ENCODE measurements at places on chromosomes 1 and 21. TPM values are rescaled to one million over a fixed set of nuclear protein-coding genes. Genes with fewer than 3 reads are reported as not detected.

- no peak for DNase-seq
These were observed 111.4 kb downstream of the ST3GAL3 start for GRCh38 chr1:43818691-43819090.

GRCh38 chr1:248817065-248817464 lies 8.7 kb downstream of the SH3BP5L start:
- no peak for DNase-seq

DNA sequence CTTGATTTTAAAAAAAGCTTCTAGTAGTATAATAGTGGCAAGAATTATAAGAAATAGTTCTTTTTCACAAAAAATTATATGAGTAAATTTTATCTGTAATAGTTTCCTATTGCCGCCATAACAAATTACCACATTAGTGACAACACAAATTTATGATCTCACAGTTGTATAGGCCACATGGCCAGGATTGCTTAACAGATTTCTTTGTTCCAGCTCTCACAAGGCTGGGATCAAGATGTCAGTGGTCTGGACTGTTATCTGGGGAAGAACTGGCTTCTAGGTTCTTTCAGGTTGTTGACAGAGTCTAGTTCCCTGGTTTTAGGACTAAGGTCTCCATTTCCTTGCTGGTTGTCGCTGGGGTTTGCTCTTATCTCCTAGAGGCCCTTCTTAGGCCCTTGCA lies 236.4 kb downstream of the USP25 start:
- no peak for DNase-seq

GRCh38 chr1:59482986-59483385 lies 186.1 kb downstream of the FGGY start:
- no peak for DNase-seq

Gene TINAGL1
- 187 TPM for total RNA-seq

DNA sequence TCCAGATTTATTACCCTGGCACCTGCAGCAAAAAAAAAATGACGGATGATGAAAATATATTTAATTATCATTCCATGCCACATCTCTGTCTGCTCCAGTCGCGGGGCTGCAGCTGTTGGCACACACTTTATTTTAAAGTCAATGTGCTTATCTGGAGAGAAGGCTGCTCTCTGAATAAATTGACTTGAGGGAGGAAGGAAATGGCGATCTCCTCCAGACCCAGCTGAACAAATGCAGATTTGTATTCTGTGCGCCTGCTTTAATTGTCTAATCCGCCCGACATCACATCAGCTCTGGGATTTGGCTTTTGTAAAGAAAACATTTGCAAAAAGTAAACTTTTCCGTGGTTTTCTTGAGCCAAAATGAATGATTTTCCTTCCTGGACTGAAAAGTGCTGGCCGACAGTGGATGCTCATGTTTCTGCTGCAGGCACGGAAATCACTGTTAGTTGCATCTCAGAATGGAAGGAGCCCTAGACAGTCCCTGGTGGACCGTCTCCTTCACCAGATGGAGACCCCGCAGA lies 150.2 kb downstream of the CAMTA1 start:
- no peak for DNase-seq

- DNase-seq: no peak
These were observed 785.8 kb upstream of the ADGRL4 start for GRCh38 chr1:79792219-79792930.

DNA sequence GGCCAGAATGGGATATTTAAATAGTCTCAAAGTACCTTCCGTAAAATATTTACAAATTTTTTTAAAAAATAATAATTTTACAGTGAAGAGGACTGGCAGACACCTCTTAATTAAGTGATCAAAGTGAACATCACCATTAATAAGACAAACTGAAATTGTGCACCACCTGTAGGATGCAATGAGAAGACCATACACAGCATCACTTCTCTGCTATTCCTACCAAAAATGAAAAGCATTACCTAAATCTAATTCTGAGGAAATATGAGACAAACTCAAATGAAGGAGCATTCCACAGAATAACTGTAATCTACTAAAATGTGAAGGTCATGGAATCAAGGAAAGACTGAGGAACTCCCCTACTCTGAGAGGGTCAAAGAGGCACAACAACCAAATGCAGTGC lies 68.2 kb upstream of the PRDX6 start:
- DNase-seq: no peak
